ENCODE measurements at places on chromosomes 1 and 21. TPM values are rescaled to one million over a fixed set of nuclear protein-coding genes. Genes with fewer than 3 reads are reported as not detected.

DNA sequence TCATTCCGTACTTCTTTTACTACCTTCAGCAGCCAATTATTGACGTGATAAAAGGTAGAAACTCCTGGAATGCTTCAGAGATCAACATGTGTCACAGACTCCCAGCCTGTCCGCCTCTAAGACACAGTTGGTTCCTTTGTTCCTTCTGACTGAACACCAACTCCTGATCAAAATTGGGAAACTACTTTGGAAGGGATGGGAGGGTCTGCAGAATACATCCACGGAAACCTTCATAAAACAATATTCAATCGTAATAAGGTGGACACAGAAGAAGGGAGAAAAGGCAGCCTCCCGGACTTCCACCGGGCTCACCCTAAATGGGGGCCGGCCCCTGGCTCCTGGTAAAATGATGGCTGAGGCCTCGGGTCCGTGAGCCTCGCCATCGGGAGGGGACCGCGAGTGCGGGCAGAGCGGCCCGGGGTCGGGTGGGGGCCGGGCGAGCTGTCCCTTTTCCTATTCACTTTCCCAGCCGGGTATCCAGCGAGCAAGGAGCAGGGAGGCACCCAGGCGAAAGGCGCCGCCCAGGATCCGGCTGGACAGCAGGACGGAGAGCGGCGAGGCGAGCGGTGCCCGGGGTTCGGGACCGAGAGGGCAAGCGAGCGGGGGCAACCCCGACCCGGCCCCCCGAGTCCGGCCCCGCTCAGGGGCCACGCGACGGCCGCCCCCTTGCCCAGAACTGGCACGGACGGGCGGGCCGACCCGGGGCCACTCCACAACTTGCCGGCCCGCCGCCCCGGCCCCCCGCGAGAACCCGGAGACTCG lies 805 bp downstream of the NRIP1 start:
- DNase-seq = peak; percentile 33

DNA sequence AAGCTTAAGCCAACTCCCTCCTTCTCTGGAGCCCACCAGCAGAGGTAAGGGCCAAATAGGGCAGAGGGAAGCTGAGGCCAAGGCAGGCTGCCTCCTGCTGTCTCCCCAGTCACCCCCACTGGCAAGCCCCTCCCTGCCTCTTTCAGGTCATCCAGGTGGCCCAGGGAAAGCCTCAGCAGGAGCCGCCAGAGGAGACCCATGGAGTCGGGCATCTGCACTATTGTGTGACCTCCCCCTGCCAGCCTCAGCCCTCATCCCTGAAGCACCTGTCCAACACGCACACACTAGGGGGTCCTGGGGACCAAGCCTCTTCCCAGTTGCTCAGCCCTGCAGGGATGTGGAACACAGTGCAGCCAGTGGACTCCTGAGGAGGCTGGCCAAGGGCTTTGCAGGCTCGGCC lies 5.3 kb upstream of the NAXE start:
- no peak for DNase-seq

GRCh38 chr1:206470692-206471414 lies 577 bp downstream of the IKBKE start:
- peak; percentile 70 for DNase-seq

GRCh38 chr1:58905126-58905490 lies 121.3 kb upstream of the JUN start:
- DNase-seq = no peak

- DNase-seq = no peak
Observed at GRCh38 chr1:237074371-237075117, 32.6 kb downstream of the RYR2 start.

DNA sequence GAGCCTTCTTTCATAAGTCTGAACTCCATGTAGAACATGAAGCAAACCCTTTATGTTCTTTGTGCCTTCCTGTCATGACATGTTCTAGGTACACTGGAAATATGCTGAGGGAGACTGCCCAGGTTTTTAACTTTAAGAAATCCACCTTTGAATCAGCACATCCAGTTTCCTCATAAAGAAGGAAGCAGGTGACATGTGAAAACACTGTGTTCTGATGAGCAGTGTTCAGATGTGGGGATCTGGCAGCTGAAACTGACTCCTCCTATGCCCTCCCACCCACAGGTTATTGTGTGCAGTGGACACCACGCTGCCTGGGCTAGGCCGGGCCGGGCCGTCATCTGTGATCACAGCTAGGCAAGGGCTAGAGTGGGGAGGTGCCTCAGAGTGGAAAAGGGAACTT lies 51.1 kb downstream of the CNN3 start:
- no peak for DNase-seq

DNA sequence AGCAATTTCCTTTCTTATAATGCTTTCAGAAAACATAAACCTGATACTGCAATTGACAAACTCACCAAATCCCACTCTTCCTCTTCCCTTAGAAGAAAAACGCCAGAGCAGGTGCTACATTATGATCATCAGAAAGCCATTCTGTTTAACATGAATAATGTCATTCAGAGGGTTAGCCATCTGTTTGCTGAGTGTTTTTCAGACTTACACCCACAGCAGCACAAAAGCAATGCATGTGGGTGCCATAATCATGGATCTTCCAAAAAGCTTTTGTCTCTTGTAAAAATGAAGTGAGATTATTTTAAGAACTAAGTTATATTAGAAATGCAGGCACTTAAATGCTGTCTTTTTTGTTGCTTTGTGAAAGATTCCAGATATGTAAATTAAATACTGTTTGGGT lies 204.6 kb upstream of the TMPRSS15 start:
- DNase-seq = no peak

DNA sequence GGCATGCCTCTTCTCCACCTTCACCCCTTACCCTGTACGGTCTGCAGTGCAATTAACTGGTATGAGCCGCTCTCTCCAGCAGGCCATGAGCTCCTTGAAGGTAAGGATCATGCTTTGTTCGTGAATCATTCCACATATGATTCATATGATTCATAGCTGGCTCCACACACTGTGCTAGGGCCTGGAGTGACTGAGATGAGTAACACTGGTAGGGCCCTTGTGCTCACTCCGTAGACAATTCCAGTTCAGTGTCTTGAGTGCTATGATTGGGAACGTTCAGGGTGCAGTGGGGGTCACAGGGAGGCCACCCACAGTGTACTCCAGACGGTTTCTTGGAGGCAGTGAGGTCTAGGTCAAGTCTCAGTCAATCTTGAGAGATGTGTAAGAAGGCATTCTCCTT lies 239.8 kb downstream of the LMX1A start:
- DNase-seq = no peak

DNA sequence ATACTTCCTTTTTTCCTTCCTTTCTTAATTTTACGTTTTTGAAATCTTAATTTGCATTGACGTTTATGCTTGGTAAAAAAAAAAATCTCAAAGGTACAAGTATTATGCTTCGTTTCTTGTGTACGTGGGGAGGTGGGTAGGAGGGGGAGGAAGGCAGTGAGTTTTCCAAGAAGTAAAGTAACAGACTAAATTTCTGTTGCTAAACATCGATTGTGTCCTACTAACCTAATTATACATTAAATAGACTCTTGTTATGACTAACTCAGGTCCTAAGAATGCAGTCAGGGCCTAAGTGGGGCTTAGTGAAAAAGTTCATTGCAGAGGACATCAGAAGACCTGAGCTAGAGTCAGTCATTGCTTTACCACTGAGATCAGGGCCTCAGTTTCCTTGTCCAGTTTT lies 17.5 kb downstream of the NEK7 start:
- no peak for DNase-seq

GRCh38 chr1:18110968-18111367 lies 3.4 kb downstream of the IGSF21 start:
- no peak for DNase-seq

DNA sequence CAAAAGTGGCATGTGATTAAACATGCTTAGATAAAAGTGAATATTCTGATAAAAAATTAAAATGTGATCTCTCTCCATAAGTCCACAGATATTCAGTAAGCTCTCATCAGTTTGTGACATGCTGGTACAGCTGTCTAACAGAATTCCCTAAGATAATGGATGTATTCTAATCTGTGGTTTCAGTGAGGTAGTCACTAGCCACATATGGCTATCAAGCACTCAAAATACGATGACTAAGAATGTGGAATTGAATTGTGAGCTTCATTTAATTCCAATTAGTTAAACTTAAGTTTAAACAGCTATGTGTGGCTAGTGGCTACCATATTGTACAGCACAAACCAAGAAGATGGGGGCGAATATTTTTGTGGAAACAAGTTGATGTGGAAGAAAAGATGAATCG lies 4.1 kb upstream of the REG4 start:
- DNase-seq = no peak

- DNase-seq = no peak
Observed at GRCh38 chr21:37415939-37416338, 49.4 kb downstream of the DYRK1A start.

Gene GBP7
- not detected for total RNA-seq

Gene ALG14
- 3.3 TPM for total RNA-seq

Gene CD1B
- total RNA-seq = not detected

Gene UBL4B
- total RNA-seq = not detected

Gene CACNA1S
- total RNA-seq = not detected

Gene LCE1A
- total RNA-seq = not detected

Gene PADI1
- not detected for total RNA-seq

Gene MAP10
- total RNA-seq = 3.1 TPM

Gene CYP4Z1
- total RNA-seq = not detected

Measured in Peyer's patch (tissue), 4 donors.